NCI-H524 treated with DMSO at 0.1 percent for 48 hours (cell line): ENCODE measurements at places on chromosomes 3 and 15.
A peak's percentile ranks its signal among the peaks of the same experiment; 100 is the strongest.

- no peak for DNase-seq
These were observed 2.1 kb downstream of the CYP1A1 start for GRCh38 chr15:74723187-74723586.

GRCh38 chr3:141055136-141055535, 4.0 kb downstream of the SPSB4 start:
- no peak for DNase-seq

- no peak for DNase-seq
These were observed 7.8 kb downstream of the FEZF2 start for GRCh38 chr3:62365391-62366125.

- no peak for DNase-seq
These were observed 317.4 kb downstream of the DIPK2A start for GRCh38 chr3:144289057-144289456.

DNA sequence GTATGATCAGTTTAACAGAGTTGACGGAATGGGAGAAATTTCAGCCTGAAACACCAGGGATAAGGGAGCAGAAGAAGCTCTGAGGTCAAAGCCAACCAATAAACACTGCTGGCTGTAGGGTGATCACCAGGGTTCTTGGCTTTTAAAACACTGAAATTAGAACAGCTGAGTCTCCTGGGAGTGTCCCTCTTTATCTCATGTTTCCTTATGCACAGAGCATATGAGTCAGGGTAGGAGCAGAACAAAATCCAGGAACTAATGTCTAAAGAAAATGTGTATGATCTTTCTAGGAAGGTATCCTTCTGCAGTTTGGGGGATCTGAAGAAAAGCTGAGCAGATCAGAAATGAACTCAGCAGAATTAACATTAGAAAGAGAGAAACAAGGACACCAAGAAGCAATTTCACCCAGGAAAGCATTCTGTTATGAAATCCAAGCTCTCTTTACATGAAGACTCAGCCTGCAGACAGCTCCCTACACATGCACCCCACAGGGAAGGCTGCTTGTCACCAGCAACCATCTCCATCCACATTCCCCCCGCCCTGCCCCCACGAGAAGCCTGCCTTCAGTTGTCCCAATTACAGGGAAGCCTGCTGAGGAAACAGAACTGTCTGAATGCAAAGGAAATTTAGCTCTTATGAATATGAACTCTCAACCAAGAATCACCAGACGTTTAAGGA, 469.7 kb downstream of the PDCD6IP start:
- no peak for DNase-seq

- DNase-seq, result no peak
These were observed 30.5 kb downstream of the TMED3 start for GRCh38 chr15:79341396-79341795.

DNA sequence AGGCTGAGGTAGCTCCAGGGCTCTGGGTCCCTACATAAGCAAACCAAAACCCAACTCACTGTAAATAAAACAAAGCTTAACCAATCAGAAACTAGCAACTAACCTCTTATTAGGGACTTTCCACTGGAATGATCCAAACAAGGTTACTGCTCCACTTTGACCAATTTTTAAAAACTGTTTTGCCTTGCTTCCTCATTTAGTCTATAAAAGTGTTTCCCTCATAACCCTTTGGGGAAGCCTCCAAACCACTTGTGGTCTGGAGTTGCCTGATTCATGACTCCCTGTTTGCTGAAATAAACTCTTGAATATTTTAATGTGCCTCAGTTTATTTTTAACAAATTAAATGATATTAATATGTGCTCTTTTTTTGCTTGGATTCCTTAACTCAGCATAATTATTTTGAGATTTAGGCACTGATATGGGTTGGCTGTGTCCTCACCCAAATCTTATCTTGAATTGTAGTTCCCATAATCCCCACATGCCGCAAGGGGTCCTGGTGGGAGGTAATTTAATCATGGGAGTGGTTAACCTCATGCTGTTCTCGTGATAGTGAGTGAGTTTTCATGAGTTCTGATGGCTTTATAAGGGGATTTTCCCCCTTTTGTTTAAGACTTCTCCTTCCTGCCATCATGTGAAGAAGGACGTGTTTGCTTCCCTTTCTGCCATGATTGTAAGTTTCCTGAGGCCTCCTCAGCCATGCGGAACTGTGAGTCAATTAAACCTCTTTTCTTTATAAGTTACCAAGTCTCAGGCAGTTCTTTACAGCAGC, 90.6 kb downstream of the CD200R1L start:
- no peak for DNase-seq

GRCh38 chr15:57555270-57555669, 36.4 kb upstream of the MYZAP start:
- DNase-seq, result peak; percentile 66

GRCh38 chr3:16124636-16125035, 49.8 kb upstream of the GALNT15 start:
- no peak for DNase-seq

DNA sequence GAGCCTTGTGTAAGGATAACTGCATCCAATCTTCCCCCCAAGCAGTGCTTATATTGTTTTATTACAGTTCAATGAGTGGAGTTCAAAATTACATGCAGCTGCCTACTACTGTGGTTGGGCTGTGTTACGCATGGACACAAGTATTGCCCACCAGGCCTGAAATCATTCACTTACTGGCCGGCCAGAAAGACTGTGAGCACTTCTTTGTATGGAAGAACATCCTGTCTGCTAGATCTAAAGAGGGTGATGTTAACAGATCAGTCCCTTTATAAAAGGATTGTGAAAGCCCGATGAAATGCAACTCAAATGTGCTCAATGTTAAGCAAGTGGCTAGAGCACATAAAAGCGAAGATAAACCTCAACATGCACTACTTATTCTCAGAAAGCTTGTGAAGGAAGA, 132.5 kb downstream of the FOXP1 start:
- DNase-seq, result no peak

DNA sequence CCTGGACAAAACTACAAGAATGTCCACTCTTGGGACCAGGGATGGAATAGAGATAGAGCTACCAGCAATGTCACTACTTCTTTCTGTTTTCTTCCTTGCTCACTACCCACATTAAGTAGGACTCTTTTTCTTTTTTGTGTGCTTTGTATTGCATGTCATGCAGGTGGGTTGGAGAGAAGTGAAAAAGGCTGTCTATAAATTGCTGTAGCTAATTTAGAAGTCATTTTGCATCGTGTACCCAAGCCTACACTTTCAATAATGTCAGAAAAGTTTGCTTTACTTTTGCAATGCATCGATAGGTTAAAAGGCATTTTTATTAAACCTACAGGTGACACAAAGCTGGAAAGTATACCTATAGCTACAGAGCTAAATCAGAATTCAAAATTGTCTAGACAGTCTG, 58.9 kb downstream of the GTF2E1 start:
- DNase-seq, result no peak

DNA sequence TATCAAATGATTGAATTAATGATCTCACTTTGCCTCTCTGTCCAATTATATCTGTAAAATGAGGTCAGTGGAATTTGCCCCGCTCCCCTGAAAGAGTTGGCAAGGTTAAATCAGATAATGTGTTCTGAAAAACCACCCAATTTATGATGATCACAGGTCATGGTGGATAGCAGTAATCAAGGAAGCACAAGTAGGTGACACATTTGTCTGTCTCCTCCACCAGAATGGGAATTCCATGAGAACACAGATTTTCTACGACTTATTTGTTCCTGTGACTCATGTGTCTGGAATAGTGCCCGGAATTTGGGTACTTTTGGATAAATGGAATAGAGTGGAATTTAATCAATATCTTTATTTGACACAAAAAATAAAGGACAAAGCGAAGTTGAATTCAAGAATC, 220.9 kb upstream of the SUCLG2 start:
- DNase-seq, result no peak

DNA sequence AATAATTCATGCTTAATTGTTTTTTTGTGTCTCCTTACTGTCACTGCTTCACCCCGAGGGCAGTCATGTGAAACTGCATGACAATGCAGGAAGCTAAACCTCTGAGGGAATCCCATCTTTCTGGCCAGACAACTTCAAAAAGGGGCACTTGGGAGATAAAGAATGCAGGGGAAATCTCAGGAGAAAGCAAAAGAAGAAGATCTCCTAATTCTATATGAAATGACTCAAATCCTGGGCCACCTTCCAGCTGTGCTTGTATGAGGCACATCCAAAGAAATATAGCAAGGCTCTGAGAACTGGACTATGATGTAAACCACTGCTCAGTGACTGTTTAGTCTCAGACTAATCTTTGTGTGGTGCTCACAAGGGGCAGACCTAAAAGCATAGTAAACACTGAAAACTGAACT, 22.6 kb upstream of the UMPS start:
- DNase-seq, result no peak

- DNase-seq, result no peak
These were observed 651.4 kb upstream of the NECTIN3 start for GRCh38 chr3:110420158-110420641.

GRCh38 chr15:90058308-90058707, 44.0 kb downstream of the IDH2 start:
- DNase-seq, result no peak

DNA sequence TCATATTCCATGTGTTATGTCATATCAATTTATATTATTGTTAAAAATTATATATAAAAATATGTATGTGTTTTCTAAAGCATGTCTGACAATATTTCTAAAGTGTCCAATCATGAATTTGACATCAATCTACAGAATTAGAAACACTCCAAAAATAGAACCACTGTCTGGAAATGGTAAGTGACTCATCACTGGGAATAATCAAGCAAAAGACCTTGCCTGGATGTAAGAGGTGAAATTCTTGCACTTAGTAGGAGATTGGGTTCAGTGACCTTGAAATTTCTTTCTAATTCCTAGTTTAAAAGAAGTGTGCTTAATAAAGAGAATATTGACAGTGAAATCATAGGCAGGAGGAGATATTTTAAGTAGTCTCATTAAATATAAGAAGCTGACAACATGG, 188.8 kb downstream of the ZNF385D start:
- DNase-seq, result no peak

DNA sequence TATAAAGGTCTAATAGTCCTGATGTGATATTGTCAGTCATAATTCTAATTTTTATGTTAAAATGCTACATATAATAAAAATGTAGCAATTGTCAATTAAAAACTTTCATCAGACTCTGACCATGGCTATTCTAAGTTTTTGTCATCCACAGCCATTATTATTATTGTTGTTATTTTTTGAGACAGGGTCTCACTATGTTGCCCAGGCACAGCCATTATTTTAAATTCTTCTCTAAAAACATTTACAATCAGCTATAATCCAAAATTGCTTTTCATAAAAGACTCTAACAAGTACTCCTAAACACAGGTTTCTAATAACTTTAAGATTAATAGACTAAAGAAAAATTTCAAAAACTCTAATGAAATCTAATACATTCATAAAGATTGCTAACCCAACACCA, 41.0 kb upstream of the SETD2 start:
- no peak for DNase-seq

DNA sequence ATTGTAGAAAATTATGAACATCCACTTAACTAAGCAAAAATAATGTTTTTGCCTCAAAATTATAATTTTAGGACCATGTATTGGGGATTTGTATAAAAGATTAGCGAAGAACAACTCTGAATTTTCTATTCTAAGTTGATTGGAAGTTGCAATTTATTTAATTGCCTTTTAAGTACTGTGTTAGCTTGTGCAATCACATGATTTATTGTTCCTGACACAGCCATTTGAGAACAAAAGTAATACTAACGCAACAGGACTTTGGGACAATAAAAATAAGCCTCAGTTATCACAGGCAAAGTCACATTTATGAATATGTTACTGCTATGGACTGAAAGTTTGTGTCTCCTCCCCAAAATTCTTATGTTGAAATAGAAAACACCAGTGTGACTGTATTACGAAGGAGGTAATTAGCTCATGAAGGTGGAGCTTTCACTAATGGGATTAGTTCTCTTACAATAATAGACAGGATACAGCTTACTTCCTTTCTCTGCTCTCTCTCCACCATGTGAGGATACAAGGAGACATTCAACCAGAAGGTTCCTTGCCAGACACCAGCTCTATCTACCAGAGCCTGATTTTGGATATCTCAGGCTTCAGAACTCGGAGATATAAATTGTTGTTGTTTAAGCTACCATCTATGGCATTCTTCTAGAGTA, 745.9 kb downstream of the ZBBX start:
- DNase-seq, result no peak

DNA sequence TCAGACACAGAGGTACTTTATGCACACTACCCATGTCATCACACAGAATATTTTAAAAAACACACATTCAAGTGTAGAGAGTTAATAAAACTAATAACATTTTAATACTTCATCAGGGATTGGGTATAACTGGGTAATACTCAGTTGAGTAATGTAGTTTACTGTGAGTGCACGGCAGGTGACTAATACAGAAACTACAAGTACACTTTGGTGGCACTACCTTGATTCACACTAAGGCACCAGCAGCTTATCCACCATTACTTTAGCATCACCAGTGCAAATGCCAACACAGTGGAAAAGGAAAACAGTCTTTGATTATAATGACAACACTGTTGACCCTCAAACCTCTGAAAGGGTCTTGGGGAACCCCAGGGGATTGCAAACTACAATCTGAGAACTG, 33.6 kb downstream of the ZNF280D start:
- no peak for DNase-seq

DNA sequence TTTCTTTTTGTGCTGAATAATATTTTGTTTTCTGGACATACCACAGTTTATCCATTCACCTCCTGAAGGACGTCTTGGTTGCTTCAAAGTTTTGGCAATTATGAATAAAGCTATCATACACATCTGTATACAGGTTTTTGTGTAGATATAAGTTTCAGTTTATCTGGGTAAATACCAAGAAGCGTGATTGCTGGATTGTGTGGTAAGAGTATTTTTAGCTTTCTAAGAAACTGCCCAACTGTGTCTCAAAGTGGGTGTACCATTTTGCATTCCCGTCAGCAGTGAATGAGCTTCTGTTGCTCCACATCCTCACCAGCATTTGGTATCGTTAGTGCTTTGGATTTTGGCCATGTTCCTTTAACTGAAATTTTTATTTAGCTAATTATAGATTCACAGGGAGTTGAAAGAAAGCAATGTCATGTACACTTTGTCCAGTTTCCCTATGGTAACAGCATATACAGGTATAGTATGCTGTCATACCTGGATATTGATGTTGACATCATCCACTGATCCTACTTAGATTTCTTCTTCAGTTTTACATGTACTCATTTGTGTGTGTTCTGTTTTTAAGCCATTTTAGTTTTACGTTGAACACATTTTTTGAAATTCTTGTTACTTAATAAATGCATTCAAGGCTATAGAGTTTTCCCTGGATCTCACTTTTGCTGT, 11.9 kb downstream of the ARID3B start:
- DNase-seq, result no peak

GRCh38 chr15:75347222-75348033, 589 bp downstream of the NEIL1 start:
- no peak for DNase-seq

- no peak for DNase-seq
These were observed 213.0 kb downstream of the SSR3 start for GRCh38 chr3:156341831-156342416.

DNA sequence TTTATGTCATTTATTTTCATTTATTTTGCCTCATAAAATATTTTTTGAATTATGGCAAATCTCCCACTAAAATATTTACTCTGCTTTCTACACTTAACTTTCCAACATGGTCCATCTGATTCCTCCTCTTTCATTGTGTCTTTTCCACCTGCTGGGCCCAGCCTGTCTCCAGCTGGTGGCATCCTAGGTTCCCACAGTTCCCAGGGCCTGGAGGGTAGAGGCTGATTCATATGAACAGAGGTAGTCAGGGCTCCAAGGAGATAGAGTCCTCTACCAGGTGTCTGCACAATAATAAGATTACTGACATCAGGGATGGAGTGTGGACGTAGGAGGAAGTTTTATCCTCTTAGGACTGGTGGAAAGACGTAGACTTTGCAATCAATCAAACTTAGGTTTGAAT, 14.3 kb downstream of the ZBTB38 start:
- no peak for DNase-seq
